Naive thymus-derived CD8-positive, alpha-beta T cell (primary cell): ENCODE measurements at places on chromosomes 6 and 20. TPM values are rescaled to one million over a fixed set of nuclear protein-coding genes. Genes with fewer than 3 reads are reported as not detected.

The CLPSL1 gene
- not detected for total RNA-seq

The MAP7 gene
- total RNA-seq = 0.16 TPM

The GCM1 gene
- total RNA-seq = 0.27 TPM

The TXLNB gene
- total RNA-seq = 0.96 TPM

The RAB44 gene
- not detected for total RNA-seq

The MAP1LC3A gene
- 0.99 TPM for total RNA-seq

The THBD gene
- total RNA-seq = 0.13 TPM

The ADGRF5 gene
- total RNA-seq = not detected

DNA sequence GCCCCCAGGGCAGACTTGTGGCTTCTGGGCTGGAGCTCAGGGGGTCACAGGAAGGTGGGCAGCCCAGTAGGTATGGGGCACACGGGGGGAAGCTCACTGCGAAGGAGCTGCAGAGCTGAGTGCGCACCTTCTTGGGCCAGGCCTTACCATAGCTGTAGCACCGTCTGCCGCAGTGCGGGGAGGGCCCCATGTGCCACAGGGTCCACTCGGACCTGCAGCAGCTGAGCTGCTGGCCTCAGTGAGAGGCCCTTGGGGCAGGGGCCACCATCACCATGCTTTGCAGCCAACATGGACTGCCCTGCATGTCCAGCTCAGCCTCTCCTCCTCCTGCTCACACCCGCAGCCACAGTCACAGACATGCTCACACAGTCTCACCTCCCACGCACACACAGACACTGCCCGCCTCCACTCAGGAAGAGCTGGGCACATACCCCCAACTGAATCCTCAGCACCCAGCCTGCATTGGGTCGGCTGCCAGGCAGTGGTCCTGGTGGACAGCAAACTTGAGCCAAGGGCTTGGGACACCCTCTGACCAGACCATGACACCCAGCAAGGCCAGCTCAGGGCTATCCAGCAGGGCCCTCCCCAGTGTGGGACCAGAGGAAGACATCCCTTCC is 35.3 kb downstream of the YTHDF1 start:
- DNase-seq = no peak

DNA sequence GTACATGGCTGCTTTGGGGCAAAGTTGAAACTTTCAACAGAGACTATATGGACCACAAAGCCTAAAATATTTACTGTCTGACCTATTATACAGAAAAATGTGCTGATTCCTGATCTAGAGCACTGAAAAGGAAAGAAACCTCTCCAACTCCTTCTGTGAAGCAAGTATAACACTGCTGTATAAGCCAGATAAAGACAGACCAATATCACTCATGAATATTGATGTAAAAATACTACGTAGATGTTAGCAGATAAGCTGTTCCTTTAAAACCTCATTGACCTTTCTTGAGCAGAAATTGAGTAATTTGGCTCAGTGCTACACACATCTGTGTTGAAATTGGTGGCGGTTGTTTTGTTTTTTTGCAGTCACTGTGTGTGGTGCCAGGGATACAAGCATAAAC is 69.9 kb upstream of the HDAC2 start:
- no peak for DNase-seq

DNA sequence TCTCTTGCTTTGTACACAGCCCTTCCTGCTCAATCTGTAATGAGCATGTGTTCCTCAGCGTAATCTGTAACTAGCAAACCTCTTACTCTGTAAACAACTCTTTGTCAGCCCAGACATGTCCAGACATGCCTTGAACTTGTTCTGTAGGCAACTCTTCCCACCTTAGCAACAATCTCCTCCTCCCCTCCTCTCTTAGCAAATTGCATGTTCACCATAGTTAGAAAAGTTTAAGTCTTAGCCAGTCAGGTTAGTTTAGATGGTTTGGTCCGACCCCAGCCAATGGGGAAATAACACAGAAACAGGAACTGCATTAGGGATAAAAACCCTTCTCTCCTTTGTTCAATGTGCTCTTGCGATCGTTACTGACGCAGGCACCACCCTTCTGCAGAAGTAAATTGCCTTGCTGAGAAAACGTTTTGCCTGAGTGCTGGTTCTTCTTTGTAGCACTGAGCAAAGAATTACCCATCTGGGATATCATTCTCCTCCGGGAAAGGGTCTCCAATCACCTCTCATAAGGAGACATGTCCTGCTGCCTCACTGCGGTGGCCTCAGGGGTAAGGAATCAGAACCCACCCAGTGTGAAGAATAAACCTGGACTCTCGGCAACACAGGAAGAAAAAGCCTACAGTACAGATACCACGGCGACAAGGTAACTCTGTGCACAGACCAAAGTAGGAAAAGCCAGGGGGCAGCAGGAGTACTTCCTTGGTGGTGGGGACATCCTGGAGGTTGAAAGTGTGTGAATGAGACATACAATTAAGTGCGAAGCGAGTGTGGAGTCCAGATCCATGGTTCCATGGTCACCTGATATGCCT is 26.2 kb downstream of the PLN start:
- DNase-seq = no peak

DNA sequence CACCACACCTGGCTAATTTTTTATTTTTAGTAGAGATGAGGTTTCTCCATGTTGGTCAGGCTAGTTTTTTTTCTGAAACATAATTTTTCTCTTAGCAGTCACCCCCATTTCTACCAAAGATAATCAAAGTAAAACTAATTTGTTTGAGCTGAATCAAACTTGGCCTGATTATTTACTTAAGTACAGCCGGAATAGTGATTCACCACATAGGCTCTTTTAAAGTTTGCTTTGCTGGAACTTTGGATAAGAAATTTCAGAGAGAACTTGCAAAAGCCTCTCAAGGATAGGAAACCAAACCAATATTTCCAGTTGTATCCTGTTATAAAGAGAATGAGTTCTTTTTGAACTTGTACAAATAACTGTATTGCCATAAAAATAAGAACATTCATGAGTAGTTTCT is 105.0 kb upstream of the SYNCRIP start:
- DNase-seq = no peak

- no peak for DNase-seq
Measured at GRCh38 chr20:30175681-30176080, 1081.8 kb upstream of the DEFB115 start.

GRCh38 chr6:113856625-113857555 is at the start of gene MARCKS:
Gene MARCKS (plus strand): TSS chr6:113857345. CDS start chr6:113857746, 401 bp downstream.
- no peak for DNase-seq

- no peak for DNase-seq
Measured at GRCh38 chr6:168033791-168034190, 36.3 kb downstream of the KIF25 start.
